ENCODE measurements at places on chromosomes 4 and X.

DNA sequence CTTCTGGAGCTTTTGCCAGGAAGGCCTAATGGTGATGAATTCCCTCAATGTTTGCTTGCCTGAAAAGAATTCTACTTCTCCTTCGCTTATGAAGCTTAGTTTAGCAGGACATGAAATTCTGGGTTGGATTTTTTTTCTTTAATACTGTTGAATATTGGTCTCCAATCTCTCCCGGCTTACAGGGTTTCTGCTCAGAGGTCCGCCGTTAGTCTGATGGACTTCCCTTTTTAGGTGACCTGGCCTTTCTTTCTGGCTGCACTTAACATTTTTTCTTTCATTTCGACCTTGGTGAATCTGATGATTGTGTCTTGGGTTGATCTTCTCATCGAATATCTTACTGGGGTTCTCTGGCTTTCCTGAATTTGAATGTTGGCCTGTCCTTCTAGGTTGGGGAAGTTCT lies 17.2 kb upstream of the TMPRSS11A start:
- no peak for DNase-seq

- DNase-seq: no peak
These were observed 123.3 kb downstream of the ZNF518B start for GRCh38 chr4:10333942-10334341.

- no peak for DNase-seq
These were observed 886 bp upstream of the NDST3 start for GRCh38 chr4:118033148-118034052.

GRCh38 chr4:17027495-17027894 lies 129.1 kb upstream of the LDB2 start:
- no peak for DNase-seq

DNA sequence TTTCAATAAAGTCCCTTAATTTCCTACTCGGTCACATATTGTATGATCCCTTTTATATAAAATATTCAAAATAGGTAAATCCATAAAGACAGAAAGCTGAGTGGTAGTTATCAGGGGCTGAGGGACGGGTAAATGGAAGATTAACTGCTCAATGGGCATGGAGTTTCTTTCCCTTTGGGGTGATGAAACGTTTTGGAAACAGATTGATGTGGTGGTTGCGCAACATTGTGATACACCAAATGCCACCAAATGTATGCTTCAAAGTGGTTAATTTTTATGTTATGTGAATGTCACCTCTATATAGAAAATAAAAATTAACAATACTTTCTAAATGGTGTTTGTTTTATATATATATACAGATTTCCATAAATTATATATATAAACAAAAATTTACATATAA lies 15.0 kb upstream of the MAOB start:
- DNase-seq: no peak

DNA sequence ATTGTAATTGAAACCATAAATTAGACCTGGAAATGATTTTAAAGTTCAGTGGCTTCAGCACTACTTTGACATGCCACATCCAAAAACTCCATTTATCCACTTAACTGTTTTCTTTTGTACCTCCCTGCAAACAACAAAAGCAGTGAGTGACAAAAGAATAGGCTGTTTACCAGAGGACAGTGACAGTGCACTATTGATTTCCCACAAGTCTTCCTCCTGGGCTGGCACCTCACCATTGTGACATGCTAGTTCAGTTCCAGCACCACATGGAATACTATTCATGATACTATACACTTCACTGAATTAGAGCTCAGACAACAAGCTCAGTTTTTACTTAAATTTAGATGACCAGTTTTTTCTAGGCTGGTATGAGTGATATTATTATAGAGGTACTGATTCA lies 29.3 kb downstream of the MOSPD2 start:
- no peak for DNase-seq

DNA sequence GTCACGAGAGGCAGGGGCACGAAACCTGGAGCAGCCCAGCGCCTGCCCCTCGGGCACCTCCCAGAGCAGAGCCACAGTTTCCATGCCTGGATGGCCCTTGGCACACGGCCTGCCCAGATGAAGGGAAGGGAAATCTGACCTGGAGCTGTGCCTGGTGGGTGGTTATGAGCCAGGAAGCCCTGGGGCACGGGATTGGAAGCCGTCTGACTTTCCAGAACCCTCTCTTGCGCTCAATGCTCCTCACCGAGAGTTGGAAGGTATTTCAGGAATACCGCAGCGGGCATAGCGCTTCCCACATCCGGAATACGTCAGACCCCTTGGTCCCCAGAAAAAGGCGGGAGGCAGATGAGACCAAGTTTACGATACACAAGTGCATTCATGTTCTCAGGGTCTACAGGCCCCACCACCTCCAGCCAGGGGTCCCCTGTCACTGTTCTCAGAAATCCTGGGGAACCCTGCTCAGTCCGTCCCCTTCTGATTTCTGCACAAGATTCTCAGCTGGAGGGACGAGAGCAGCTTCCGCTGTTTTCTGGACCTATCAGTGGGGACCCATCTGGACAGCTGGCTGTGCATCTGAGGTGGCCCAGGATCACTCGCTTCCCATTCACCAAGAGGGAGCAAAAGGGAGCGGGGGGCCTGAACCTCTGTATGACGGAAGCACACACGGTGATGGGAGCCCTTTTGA lies 172.9 kb downstream of the AFAP1 start:
- no peak for DNase-seq

- no peak for DNase-seq
These were observed 937.8 kb downstream of the PCDH7 start for GRCh38 chr4:31657859-31658570.

- DNase-seq: no peak
These were observed 66.0 kb upstream of the PHOX2B start for GRCh38 chr4:41814565-41814964.

GRCh38 chr4:67861513-67861912 lies 22.3 kb downstream of the TMPRSS11D start:
- DNase-seq: no peak

GRCh38 chr4:78254893-78255292 lies 197.8 kb downstream of the FRAS1 start:
- DNase-seq: no peak

- no peak for DNase-seq
These were observed 639.7 kb downstream of the TRIML1 start for GRCh38 chr4:188778905-188779304.

DNA sequence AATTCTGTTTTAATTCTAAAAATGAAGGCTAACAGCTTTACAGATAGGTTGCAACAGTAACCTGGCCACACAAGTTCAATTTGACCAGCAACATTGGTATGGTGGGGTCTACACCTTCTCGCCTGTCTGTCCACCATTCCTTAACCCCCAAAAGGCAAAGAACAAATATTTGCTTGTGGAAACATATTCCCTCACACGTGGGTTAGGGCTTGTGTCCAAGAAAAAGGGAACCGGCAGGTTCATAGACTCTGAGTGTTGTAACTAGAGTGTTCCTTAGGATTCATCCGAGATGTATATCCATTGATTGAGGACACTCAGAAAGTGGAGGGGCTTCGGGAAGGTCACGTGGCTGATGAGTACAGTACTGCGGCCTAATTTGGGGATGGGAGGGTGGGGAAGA lies 54.1 kb downstream of the C4orf51 start:
- no peak for DNase-seq

GRCh38 chrX:133402042-133402453 lies 13.2 kb downstream of the GPC4 start:
- DNase-seq: no peak

GRCh38 chr4:151603377-151603776 lies 157.4 kb downstream of the GATB start:
- DNase-seq: no peak

DNA sequence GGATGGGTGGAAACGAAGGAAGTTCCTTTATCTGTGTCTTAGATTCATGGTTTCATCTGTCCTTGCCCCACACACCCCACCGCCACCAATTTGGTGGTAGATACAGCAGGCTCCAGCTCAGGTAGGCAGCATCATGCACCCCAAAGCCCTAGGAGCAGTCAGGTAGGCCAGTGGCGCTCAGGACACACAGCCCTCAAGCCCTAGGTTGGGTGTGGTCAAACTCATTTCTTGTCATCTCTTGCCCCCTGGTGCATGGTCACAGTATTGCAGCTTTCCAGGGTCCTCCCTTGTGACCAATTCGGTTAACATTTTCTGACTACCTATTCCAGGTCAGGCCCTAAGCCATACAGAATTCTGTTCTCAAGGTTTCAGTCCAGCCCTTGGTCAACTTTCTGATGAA lies 14.5 kb upstream of the PRRG3 start:
- DNase-seq: peak; percentile 31

GRCh38 chr4:55385201-55385649 lies 10.5 kb upstream of the TMEM165 start:
- DNase-seq: no peak

- DNase-seq: no peak
These were observed 20.8 kb downstream of the GUCY1A1 start for GRCh38 chr4:155687380-155687982.

GRCh38 chrX:45068569-45068968 lies 132.1 kb downstream of the DIPK2B start:
- no peak for DNase-seq

- DNase-seq: no peak
These were observed 144.3 kb downstream of the CAMK2D start for GRCh38 chr4:113617195-113617594.

DNA sequence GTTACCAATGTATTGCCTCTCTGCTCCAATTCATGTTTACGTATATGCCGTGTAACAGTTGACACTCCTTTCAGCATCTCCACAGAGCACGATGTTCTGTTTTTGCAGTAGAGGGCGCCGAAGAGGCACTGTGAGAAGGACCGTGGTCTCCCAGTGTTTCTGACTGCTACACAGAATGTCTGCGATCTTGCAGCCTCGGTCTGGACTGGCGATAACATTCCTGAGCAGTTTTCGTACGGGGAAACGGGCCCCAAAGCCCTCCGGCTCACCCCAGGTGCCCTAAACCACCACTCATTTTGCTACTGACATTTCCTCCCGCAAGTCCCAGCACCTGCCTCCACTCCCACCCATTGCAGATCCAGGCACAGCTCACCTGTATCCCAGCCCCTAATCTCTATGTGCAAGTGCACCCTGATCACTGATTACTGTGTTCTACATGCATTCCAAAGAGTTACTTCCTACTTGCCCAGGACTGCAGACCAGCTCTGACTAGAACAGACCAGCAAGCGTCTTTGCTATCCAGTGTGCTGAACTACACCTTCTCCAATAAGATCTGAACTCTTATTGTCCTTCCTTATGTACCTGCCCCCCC lies 12.4 kb upstream of the NFXL1 start:
- peak; percentile 28 for DNase-seq

DNA sequence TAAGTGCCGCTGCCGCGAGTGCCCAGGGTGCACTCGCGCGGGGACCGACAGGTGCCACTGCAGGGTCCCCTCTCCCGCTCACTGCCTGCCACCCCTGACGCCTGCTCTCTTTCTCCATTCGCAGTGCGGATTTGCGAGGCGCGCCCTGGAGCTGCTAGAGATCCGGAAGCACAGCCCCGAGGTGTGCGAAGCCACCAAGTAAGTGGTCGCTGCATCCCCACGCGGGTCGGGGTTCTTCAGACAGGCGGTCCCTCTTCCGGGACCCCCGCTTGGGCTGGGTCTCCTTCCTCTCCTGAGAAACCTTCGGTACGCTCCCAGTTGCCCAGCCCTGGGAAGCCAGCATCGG lies 547 bp downstream of the GUCY1A1 start:
- DNase-seq: no peak

DNA sequence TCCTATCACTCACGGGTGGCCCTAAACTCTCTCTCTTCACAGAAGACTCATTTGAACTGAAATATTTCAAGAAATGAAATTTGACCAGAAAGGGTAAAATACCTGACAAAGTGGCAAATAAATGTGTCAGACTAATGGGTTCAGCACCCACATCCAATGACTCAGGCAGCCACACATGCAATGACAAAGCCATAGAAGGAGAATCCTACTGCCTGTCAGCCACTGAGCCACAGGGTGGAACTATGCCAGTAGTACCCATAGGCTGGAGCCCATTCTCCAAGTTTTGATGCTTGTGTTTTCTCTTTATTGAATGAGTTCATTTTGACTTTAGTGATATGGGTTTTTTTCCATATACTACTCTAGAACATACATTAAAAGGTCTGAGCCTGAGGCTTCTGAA lies 179.0 kb downstream of the BEND2 start:
- DNase-seq: no peak

DNA sequence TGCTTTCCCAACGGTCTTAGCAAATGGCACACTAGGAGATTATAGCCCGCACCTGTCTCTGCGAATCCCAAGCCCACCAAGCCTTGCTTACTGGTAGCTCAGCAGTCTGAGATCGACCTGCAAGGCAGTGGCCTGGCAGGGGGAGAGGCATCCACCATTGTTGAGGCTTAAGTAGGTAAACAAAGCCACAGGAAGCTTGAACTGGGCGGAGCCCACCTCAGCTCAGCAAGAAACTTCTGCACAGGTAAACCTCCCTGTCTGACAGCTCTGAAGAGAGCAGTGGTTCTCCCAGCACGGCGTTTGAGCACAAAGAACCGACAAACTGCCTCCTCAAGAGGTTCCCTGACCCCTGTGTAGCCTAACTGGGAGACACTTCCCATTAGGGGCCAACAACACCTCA lies 42.8 kb downstream of the BRWD3 start:
- DNase-seq: no peak

DNA sequence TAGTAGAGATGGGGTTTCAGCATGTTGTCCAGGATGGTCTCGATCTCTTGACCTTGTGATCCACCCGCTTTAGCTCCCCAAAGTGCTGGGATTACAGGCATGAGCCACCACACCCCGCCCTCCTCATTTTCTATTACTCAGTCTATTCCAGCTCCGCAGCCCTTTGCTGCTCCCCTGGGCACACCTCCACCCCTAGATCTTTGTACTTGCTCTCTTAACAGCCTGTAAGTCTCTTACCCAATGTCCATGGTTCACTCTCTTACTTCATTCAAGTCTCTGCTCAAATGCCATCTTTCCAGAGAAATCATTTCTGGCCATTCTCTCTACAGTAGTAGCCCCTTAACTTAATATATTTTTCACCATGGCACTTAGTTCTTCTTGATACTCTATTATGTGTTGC lies 64.7 kb downstream of the LDB2 start:
- DNase-seq: no peak

- DNase-seq: no peak
These were observed 1.6 kb downstream of the MAPK10 start for GRCh38 chr4:86358257-86358656.

DNA sequence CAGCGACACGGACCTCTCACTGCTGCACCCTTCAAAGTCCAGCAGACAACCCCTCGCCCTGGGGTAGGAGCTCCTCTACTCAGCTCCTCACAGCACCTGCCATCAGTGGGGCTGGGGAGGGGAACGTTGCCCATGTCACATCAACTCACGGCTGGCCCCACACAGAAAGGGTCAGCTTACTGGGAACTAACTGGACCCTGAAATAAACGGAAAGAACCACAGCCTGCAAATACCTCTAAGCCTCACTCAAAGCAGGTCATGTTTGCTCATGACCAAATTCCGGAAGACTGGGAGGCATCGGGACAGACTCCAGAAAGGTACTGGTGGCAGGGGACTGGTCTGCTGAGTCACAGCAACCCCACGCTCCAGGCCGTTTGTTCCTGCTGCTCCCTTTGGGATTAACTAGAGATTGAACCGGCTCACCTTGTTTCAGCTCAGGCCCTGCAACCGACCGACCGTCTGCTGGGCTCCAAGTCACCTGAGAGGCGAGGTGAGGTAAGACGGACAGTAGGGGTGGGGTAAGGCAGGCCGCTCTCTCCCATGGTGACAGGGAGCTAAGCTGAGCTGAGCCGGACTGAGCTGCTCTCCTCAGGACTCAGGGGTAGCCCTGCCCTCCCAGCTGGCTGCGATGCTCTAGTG lies 5.6 kb downstream of the G6PD start:
- DNase-seq: no peak

GRCh38 chr4:138259824-138260223 lies 17.7 kb upstream of the SLC7A11 start:
- no peak for DNase-seq

- no peak for DNase-seq
These were observed 24.6 kb upstream of the NAP1L2 start for GRCh38 chrX:73239242-73239641.
